Mesothelial cell of epicardium (in vitro differentiated cells): ENCODE measurements at places on chromosomes 12 and 14.

- H3K36me3 ChIP-seq = peaks cover 12% of the 10 kb centered on the region
- peaks cover 18% of the 10 kb centered on the region for H3K4me1 ChIP-seq
- DNase-seq = no peak
- H3K27ac ChIP-seq = no peak overlapping the region
- peak overlapping the region; percentile 28 for H3K4me3 ChIP-seq
Measured at GRCh38 chr12:8951744-8952143, 2.3 kb upstream of the M6PR start.

- H3K4me1 ChIP-seq = peaks cover 11% of the 10 kb centered on the region
- no peaks in the 10 kb centered on the region for H3K27me3 ChIP-seq
- peak overlapping the region; percentile 8 for H3K27ac ChIP-seq
- no peak overlapping the region for H3K4me3 ChIP-seq
- DNase-seq = no peak
- H3K36me3 ChIP-seq = peaks cover 24% of the 10 kb centered on the region
Measured at GRCh38 chr14:89198544-89199329, 218.3 kb downstream of the FOXN3 start.

DNA sequence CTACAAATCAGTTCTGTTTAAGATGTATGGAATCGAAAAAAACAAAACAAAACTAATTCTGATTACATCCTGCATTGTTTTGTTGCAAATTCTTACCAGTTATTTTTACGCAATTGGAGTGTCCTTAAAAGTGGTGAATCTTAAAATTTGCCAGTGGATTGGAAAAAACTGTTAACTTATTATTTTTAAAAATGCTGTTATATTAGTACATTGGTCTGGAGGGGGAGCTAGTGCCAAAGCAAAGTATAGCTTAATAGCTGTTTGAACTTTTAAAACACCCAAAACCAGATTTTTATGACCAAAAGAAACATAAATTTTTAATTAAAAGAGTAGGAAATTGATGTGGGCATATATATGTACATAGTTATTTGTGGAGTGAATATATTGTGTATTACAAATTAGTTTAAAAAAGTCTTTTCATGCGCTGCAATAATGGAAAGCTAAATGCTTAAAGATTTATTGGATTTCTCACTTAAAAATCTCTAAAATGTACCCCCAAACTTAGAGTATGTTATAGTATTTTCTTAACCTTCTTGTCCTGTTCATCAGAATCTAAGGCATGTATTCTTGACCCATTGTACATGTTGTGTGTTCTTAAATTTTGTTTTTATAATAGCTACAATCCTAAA is 2.5 kb downstream of the FUT8 start:
- H3K27ac ChIP-seq = no peak overlapping the region
- peaks cover 35% of the 10 kb centered on the region for H3K4me1 ChIP-seq
- H3K4me3 ChIP-seq = peak overlapping the region; percentile 17
- no peaks in the 10 kb centered on the region for H3K36me3 ChIP-seq

- peaks cover 20% of the 10 kb centered on the region for H3K36me3 ChIP-seq
- DNase-seq = no peak
- no peak overlapping the region for H3K4me3 ChIP-seq
- H3K27ac ChIP-seq = no peak overlapping the region
- no peaks in the 10 kb centered on the region for H3K27me3 ChIP-seq
- no peaks in the 10 kb centered on the region for H3K4me1 ChIP-seq
Measured at GRCh38 chr14:54535126-54535525, 25.4 kb downstream of the CGRRF1 start.

GRCh38 chr14:68695326-68695768 is 97.5 kb downstream of the ZFP36L1 start:
- no peak overlapping the region for H3K4me3 ChIP-seq
- peaks cover 32% of the 10 kb centered on the region for H3K4me1 ChIP-seq
- H3K36me3 ChIP-seq = peaks cover 2% of the 10 kb centered on the region
- no peak for DNase-seq
- H3K27me3 ChIP-seq = no peaks in the 10 kb centered on the region
- H3K27ac ChIP-seq = no peak overlapping the region

DNA sequence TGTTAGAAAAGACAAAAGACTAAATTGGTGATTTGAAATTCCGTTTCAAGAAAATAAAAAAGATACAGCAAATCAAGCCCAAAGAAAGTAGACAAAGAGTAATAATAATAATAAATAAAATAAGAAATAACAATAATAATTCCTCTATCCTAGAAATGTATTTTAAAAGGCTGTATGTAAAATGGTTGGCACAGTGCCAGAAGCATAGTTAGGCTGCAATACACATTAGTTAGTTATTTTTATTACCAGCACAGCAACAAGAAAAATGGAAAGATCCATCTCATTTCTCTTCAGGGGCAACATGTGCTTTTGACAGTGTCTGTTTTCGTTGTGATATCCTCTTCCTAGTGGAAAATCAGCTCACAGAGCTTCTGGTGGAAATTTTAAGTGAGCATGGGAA is 174.1 kb upstream of the TMTC1 start:
- peaks cover 5% of the 10 kb centered on the region for H3K27me3 ChIP-seq
- no peaks in the 10 kb centered on the region for H3K4me1 ChIP-seq
- DNase-seq = no peak
- no peak overlapping the region for H3K27ac ChIP-seq

DNA sequence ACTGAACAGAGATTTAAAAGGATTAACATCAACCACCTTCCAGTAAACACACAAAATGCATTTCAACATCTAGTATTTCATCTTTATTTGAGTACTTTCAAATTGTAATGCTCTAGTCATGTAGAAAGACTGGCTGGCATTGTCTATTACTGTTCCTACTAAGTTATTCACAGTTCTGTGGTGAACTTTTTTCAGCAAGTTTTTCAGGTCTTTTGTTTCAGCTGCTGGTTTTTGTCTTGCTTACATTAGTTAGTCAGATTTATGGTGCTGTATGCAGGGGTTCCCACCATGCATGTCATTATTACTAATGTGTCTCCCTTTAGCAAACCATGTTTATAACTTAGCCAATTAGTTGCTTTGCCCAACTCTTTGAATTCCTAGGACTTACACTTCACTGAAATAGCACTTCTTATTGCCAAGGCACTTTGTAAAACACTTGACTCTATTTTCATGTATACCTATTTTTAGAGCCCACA is 253.4 kb upstream of the KITLG start:
- H3K27me3 ChIP-seq = no peaks in the 10 kb centered on the region
- H3K36me3 ChIP-seq = peaks cover 19% of the 10 kb centered on the region
- DNase-seq = no peak
- H3K4me3 ChIP-seq = no peak overlapping the region

DNA sequence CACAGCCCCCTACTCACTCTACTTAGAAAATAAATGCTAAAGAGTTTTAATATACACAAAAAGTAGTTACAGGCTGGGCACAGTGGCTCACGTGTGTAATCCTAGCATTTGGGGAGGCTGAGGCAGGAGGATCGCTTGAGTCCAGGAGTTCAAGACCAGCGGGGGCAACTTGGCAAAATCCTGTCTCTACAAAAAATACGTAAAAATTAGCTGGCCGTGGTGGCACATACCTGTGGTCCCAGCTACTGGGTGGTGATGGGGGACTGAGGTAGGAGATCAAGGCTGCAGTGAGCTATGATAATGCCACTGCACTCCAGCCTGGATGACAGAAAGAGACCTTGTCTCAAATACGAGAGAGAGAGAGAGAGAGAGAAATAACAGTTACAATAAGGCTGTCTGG is 9.9 kb upstream of the DYNC1H1 start:
- no peaks in the 10 kb centered on the region for H3K36me3 ChIP-seq
- H3K4me3 ChIP-seq = no peak overlapping the region
- no peak overlapping the region for H3K27ac ChIP-seq
- H3K4me1 ChIP-seq = no peaks in the 10 kb centered on the region

DNA sequence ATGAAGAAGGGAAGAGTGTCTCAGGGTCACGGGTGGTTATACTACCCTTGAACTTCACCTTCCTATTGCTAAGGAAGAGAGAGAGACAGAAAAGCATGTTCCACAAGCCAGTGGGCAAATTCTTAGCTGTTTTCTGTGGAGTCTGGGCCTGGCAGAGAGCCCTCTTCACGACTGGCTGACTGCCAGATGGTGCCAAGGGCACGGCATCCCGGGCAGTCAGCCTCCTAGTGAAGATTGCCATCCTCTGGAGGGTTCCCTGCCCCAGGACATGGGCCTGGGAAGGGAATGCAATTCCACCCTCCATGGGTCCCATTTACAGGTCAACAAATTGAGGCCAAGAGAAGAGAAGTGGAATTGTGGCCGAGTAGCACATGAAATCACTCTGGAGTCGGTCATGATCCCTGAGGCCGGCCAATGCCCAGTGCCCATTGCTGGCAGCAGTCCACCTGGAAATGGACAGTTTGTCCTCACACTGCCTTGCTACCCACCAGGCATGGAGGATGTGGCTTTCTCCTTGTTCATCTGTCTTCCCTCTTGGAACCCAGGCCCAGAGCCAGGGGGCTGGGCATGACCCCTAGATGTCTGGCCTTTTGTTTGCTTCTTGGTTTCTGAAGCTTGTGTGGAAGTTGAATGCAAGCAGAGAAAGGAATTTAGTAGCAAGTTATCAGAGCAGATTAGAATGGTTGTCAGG is 9.9 kb downstream of the TUNAR start:
- no peaks in the 10 kb centered on the region for H3K4me1 ChIP-seq
- H3K27me3 ChIP-seq = peaks cover 53% of the 10 kb centered on the region
- no peak overlapping the region for H3K4me3 ChIP-seq
- no peak overlapping the region for H3K27ac ChIP-seq
- DNase-seq = no peak
- no peaks in the 10 kb centered on the region for H3K36me3 ChIP-seq

- no peak overlapping the region for H3K27ac ChIP-seq
- H3K4me3 ChIP-seq = no peak overlapping the region
- peaks cover 7% of the 10 kb centered on the region for H3K36me3 ChIP-seq
Measured at GRCh38 chr14:54529811-54530210, 20.1 kb downstream of the CGRRF1 start.

- no peaks in the 10 kb centered on the region for H3K27me3 ChIP-seq
- no peak overlapping the region for H3K27ac ChIP-seq
- DNase-seq = no peak
- no peak overlapping the region for H3K4me3 ChIP-seq
Measured at GRCh38 chr12:46785382-46785781, 40.4 kb downstream of the SLC38A4 start.

DNA sequence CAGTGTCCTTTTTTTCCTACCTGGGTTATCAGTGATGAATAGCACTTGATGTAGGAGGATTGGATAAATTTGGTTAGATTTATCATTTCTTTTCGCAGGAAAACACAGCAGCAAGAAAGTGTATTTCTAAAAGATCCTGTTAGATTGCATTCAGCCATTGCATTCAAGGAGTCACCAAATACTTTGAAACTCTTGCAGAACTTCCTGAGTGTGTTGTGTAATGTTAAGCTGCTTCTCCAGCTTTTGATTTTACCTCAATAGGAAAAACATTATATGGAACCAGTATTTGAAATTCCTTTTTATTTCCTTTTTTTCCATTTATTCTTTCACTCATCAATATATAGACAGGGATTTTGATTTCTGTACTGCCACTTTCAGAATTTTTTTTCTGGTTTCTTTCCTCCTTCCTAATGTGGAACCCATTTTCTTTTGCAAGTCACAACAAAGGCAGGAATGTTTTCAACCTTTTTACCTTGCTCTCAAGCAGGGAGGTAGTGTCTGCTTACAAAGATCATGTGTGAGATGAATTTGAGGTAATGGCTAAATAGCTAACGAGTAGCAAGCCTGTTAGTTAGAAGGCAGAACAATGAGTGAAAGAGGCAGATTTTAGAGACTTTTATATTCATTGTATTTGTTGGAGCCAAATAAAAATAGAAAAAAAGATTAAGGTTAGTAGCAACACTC is 56.2 kb downstream of the PPHLN1 start:
- H3K4me1 ChIP-seq = peaks cover 53% of the 10 kb centered on the region
- H3K4me3 ChIP-seq = no peak overlapping the region
- DNase-seq = no peak
- peaks cover 27% of the 10 kb centered on the region for H3K36me3 ChIP-seq
- no peaks in the 10 kb centered on the region for H3K27me3 ChIP-seq
- peak overlapping the region; percentile 92 for H3K27ac ChIP-seq

DNA sequence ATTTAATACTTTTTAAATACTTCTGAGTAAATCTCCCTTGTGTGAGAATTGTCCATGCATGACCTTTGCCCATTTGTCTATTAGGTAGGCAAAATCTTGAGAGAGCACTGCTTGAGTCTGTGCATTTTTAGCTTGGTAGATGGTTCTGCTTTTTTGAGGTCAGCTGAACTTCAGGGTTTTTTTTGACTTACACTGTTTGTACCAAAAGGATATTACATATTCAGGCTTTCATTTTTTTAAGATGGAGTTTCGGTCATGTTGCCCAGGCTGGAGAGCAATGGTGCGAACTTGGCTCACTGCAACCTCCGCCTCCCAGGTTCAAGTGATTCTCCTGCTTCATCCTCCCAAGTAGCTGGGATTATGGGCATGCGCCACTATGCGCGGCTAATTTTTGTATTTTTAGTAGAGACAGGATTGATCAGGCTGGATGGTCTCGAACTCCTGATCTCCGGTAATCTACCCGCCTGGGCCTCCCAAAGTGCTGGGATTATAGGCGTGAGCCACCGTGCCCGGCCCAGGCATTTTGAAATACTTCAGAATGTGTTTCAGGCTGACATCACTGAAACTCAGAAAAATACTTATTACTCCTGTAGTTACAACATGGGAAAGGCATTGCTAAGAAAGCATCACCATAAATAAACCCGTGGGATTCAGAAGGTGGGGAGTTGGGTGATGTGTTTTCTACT is 11.1 kb downstream of the RASSF3 start:
- H3K36me3 ChIP-seq = no peaks in the 10 kb centered on the region
- H3K27ac ChIP-seq = no peak overlapping the region
- no peak for DNase-seq
- peaks cover 21% of the 10 kb centered on the region for H3K4me1 ChIP-seq
- H3K4me3 ChIP-seq = no peak overlapping the region

DNA sequence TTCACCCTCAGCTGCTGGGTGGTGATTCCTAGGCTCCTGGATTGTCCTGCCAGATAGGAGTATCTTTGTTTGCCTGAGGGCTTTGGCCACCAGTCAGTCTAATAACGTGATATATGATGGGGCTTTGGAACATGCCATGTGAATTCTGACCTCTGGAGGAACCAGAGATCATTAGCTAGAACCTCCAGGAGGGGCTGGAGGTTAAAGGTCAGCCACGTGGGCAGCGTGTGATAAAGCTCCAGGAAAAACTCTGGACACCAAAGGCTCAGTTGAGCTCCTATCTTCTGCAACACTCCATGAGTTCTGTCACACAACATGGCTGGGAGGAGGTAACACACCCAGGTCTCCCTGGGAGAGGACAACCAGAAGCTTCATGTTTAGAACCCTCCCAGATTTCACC is 251.1 kb downstream of the DAD1 start:
- no peak for DNase-seq
- no peak overlapping the region for H3K4me3 ChIP-seq
- peaks cover 20% of the 10 kb centered on the region for H3K4me1 ChIP-seq
- H3K27me3 ChIP-seq = no peaks in the 10 kb centered on the region
- H3K27ac ChIP-seq = no peak overlapping the region

- H3K36me3 ChIP-seq = no peaks in the 10 kb centered on the region
- peaks cover 1% of the 10 kb centered on the region for H3K27me3 ChIP-seq
- no peak overlapping the region for H3K4me3 ChIP-seq
- H3K4me1 ChIP-seq = no peaks in the 10 kb centered on the region
Measured at GRCh38 chr12:120006258-120006975, 17.4 kb downstream of the BICDL1 start.

- H3K36me3 ChIP-seq = no peaks in the 10 kb centered on the region
- no peak overlapping the region for H3K27ac ChIP-seq
- H3K4me3 ChIP-seq = no peak overlapping the region
- DNase-seq = no peak
- peaks cover 36% of the 10 kb centered on the region for H3K4me1 ChIP-seq
Measured at GRCh38 chr14:96181186-96182056, 23.2 kb upstream of the BDKRB2 start.

- DNase-seq = no peak
- H3K36me3 ChIP-seq = peaks cover 30% of the 10 kb centered on the region
- H3K27me3 ChIP-seq = no peaks in the 10 kb centered on the region
- H3K4me3 ChIP-seq = no peak overlapping the region
Measured at GRCh38 chr12:70330158-70330557, 35.9 kb upstream of the KCNMB4 start.
